ENCODE measurements at places on chromosomes 4 and X.

DNA sequence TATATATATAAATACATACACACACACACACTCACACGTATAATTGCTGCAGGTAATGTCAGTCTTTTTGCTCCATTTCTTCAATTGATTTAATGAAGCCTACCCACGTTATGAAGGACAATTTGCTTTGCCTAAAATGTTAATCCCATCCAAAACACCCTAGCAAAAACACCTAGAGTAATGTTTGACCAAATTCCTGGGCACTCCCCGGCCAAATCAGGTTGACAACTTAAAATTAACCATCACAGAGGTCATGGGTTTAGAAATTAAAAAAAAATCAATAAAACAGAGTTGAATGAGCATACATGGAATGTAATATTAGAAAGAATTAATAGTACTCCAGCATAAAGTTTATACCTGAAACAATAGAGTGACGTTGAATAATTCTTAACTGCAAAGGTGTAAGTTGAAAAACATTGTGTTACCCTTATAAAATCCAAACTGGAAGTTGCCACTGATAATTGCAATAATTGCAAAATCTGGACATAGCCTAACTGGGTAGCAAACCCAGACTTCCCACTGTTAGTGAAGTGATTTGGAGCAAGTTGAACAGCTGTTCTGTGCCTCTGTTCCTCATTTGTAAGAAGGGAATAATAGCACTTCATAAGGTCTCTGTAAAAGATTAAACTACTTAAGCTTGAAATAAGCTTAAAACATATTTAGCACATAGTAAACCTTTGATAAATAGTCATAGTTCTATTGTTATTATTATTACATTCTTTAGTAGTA lies 2120.5 kb downstream of the PCDH7 start:
- DNase-seq = no peak

DNA sequence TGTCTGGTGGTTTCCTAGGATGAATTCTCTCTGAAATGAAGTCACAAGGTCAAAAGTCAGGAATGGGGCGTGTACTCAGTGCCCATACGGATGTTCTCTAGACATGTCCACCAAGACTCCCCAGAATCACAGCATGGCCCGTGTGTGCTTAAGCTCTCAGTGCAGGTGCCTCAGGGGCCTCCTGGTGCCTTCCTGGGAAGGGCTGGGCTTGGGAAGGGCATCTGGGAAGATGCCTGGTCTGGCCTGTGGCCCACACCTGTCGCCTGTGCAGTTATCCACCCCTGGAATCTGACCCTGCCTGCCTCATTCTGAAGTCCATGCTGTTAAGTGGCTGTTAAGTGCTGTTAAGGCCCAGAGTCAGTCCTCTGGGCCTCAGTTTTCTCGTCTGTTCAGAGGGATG lies 31.2 kb downstream of the SORCS2 start:
- DNase-seq = no peak

- no peak for DNase-seq
Measured at GRCh38 chr4:7186031-7186430, 6.3 kb upstream of the SORCS2 start.

GRCh38 chr4:15784959-15785634 lies 7.0 kb downstream of the CD38 start:
- no peak for DNase-seq

GRCh38 chrX:37786624-37787422 lies 7.0 kb downstream of the CYBB start:
- DNase-seq = no peak

DNA sequence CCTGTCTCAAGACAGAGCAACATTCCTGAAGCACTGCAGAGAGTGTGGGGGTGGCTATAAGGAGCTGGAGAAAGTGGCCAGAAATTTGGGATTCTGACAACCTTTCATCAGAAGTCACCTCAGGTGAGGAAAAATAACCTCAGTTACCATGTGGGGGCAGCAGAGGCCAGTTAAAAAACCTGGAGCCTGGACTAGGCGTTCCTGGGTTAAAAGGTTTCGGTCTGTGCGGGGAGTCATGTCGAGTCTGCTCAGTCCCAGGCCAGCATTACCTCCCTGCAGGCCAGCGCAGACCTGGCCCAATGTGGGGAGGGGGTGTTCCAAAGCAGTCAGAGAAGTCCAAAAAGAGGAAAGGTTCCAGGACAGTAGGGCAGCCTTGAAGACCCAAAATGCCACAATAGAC lies 10.9 kb upstream of the NALF2 start:
- no peak for DNase-seq
